ENCODE measurements at places on chromosomes 12 and 14. TPM values are rescaled to one million over a fixed set of nuclear protein-coding genes. Genes with fewer than 3 reads are reported as not detected.

GRCh38 chr12:131903270-131904255, 9.1 kb downstream of the ULK1 start:
- DNase-seq = no peak

DNA sequence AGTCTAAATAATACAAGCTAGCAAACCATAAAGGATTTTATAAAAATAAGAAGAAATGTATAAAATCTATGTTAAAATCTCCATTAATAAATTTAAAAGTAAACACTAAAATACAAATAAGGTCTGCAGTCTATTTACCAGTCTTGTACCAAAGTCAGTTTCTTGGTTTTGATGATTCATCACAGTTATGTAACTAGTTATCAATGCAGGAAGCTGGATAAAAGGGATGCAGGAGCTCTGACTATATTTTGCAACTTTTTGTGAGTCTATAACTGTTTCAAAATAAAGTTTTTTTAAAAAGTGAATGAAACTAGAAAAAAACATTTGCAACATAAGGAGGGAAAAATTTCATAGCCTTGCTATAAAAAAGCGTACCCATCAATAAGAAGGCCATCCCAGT, 151.5 kb downstream of the DERA start:
- DNase-seq = no peak

- no peak for DNase-seq
Measured at GRCh38 chr12:115060477-115061168, 376.6 kb upstream of the TBX3 start.

DNA sequence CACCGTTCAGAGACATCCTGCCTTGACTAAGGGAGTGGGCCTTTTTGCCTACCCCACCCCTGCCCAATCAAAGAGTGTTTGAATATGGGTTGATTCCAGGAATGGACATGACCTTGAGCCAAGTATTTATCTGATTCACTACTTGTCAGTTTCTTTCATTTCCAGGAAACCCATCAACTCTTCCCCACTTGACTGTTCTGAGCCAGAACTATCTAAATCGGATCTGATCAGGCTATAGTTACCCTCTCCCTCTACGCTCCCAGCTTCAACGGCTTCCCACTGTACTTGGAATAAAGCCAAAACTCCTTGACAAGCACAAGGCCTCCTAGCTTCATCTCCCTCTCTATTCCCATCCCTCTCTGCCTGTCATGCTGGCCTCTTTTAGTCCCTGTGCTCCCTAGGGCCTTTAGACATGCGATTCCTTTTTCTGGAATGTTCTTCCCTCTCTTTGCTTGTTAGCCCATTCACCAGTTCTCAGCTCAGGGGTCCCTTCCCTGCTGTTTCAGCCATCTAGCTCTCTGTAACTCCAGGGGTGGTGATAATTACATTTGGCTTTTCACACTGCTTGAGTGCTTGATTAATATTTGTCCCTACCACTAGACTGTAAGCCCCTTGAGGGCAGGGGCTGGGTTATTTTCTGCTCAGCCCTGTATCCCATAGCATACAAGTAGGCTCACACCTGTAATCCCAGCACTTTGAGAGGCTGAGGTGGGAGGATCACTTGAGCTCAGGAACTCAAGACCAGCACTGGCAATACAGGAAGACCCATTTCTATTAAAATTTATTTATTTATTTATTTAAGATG, 5.5 kb upstream of the ITPK1 start:
- DNase-seq = no peak

- DNase-seq = no peak
Measured at GRCh38 chr14:96582995-96583394, 80.8 kb downstream of the PAPOLA start.

GRCh38 chr12:118925407-118925806, 55.9 kb upstream of the SRRM4 start:
- no peak for DNase-seq

DNA sequence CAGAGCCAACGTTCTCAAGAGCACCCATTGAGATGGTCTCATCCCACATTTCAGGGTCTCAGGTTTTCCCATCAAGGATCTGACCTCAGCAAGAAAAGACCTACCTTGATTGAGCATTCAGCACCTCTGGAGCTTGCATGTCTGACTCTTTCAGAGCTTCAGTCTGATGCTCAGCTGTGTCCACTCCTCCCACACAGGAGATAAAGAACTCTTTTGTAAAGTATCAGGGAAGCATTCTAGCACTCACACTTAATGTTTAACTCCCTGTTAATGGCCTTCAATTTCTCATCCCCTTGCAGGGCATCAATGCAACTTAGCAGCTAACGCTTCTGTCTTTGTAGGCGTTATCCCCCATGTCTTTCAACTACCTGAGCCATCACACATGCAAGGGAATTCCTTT, 124.1 kb downstream of the GALC start:
- no peak for DNase-seq

GRCh38 chr12:24444634-24445033, 495.2 kb upstream of the SOX5 start:
- DNase-seq = no peak

- DNase-seq = no peak
Measured at GRCh38 chr12:23083267-23083666, 458.3 kb downstream of the ETNK1 start.

Gene BICDL1
- total RNA-seq = 1.1 TPM
